Adrenal gland (tissue), 19 donors: ENCODE measurements at places on chromosomes 4 and X. TPM values are rescaled to one million over a fixed set of nuclear protein-coding genes. Genes with fewer than 3 reads are reported as not detected.
A peak's percentile ranks its signal among the peaks of the same experiment; 100 is the strongest.

DNA sequence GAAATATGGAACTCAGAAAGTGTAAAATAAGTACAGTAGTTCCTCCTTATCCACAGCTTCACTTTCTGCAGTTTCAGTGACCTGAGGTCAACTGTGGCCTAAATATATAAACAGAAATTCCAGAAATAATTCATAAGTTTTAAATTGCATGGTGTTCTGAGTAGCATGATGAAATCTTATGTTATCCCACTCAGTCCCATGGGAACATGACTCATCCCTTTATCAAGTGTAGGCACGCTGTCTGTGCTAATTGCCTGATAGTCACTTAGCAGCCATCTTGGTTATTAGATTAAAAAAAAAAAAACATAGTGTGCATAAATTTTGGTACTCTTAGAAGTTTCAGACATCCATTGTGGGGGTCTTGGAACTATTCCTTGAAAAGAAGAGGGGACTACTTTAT, 983.4 kb upstream of the ADGRL3 start:
- no peak overlapping the region for H3K4me3 ChIP-seq
- H3K36me3 ChIP-seq = no peaks in the 10 kb centered on the region
- DNase-seq = no peak
- no peaks in the 10 kb centered on the region for H3K4me1 ChIP-seq
- H3K27me3 ChIP-seq = no peaks in the 10 kb centered on the region

GRCh38 chr4:82561786-82562563, at the start of gene TMEM150C:
Gene TMEM150C (minus strand): TSS chr4:82561988. CDS start chr4:82504657, 57,331 bp downstream.
- peak; percentile 48 for DNase-seq
- H3K27ac ChIP-seq = peak within 1 kb of the TSS; percentile 76
- H3K27me3 ChIP-seq = no peaks in the 10 kb centered on the region
- no peaks in the 10 kb centered on the region for H3K36me3 ChIP-seq

DNA sequence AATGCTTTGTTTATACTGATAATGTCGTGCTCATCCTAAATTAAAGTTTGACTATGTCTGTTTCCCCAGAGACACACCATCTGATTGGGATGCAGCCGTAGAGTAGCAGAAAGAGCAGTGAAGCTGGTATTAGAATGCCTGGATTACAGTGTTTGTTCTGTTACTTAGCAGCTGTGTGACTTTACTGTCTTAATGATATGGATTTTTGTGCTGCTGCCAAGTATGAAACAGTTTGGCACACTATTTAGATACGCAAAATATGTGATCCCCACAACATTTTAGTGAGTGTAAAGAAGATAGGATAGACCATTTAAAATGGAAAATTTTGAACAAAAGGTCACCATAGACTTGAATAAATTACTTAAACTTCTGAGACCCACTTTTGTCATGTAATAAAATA, 1.2 kb upstream of the CHIC1 start:
- no peaks in the 10 kb centered on the region for H3K27me3 ChIP-seq
- H3K4me3 ChIP-seq = no peak overlapping the region
- no peak overlapping the region for H3K27ac ChIP-seq
- H3K4me1 ChIP-seq = no peaks in the 10 kb centered on the region
- no peak for DNase-seq
- H3K36me3 ChIP-seq = no peaks in the 10 kb centered on the region

- DNase-seq = peak; percentile 82
- no peaks in the 10 kb centered on the region for H3K27me3 ChIP-seq
- H3K4me3 ChIP-seq = peak overlapping the region; percentile 74
These were observed 1.8 kb downstream of the SEPTIN6 start for GRCh38 chrX:119690921-119691716.

DNA sequence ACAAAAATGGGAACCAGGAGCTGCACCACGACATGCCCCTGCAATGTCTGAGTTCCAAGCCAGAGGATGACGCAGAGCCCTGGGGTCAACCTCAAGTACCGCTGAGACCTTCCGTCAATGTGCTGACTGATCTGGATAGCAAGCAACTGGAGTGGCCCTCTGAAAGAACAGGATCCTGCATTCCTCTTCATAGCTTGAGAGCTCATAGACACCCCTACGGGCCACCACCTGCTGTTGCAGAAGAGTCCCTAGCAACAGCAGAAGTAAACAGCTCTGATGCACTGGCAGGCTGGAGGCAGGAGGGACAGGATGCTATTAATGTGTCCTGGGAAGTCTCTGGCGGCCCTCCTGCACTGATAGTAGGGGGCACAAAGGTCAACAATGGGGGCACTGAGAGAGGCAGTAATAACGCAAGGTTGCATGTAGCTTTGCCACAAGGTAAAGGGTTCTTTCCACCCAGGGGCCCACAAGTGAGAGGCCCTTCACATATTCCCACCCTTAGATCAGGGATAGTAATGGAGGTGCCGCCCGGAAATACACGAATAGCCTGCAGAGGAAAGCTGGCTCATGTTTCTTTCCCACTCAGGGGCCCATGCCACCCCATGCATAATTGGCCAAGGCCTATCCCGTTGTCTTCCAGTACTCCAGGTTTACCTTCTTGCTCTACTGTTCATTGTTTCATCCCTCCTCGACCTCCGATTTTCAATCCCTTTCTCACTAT, 1.3 kb downstream of the PRR32 start:
- H3K4me1 ChIP-seq = no peaks in the 10 kb centered on the region
- H3K4me3 ChIP-seq = no peak overlapping the region
- H3K36me3 ChIP-seq = no peaks in the 10 kb centered on the region
- H3K27ac ChIP-seq = no peak overlapping the region

DNA sequence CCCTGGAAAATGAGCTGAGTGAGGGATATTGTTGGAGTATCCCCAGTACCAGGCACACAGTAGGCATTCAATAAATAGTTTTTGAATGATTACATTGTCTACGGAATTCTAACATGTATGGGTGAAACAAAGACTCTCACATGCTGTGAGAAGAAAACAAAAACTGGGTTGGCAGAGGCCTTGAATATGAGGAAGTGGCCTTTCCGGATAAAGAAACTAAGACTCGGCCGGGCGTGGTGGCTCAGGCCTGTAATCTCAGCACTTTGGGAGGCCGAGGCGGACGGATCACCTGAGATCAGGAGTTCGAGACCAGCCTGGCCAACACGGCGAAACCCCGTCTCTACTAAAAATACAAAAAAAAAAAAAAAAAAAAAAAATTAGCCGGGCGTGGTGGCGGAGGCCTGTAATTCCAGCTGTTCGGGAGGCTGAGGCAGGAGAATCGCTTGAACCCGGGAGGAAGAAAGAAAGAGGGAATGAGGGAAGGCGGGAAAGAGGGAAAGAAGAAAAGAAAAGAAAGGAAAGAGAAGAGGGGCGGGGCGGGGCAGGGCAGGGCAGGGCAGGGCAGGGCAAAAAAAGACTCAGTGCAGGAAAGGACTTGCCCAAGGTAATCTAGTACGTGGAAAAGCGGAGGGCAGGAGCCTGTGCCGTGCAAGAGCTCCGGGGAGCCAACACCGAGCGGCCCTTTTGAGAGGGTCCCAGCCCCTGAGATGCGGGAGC, 689 bp upstream of the TMA16 start:
- H3K27ac ChIP-seq = peak overlapping the region; percentile 70
- H3K27me3 ChIP-seq = no peaks in the 10 kb centered on the region

- no peak for DNase-seq
- H3K36me3 ChIP-seq = no peaks in the 10 kb centered on the region
- H3K27ac ChIP-seq = no peak within 1 kb of the TSS
- H3K27me3 ChIP-seq = no peaks in the 10 kb centered on the region
- no peak within 1 kb of the TSS for H3K4me3 ChIP-seq
- H3K4me1 ChIP-seq = no peaks in the 10 kb centered on the region
These were observed at the start of gene UGT2B11 for GRCh38 chr4:69214716-69215115. Gene UGT2B11 (minus strand): TSS chr4:69214748. CDS start chr4:69214722, 26 bp downstream.

DNA sequence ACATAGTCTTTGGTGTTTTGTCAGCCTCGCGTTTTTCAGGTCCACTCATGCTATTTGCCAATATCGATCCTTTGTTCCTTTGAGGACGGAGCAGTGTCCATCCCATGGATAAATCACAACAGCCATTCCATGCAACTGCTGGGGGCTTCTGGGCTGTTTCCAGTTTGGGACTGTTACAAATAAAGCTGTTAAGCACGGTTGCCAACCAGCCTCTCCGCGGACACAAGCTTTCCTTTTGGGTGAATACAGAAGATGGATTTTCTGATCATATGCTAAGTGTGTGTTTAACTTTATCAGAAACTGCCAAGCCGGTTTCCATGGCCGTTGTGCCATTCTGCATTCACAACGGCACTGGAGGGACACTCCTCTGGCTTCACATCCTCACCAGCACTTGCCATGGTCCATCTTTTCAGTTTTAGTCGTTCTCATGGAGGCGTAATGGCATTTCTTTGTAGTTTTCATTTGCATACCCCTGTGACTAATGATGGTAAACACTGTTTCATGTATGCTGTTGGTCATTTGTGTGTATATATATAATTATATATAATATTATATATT, 67.8 kb downstream of the ABLIM2 start:
- H3K36me3 ChIP-seq = no peaks in the 10 kb centered on the region
- no peak overlapping the region for H3K4me3 ChIP-seq
- no peak for DNase-seq
- no peak overlapping the region for H3K27ac ChIP-seq

- H3K36me3 ChIP-seq = no peaks in the 10 kb centered on the region
- H3K4me3 ChIP-seq = no peak overlapping the region
- H3K27ac ChIP-seq = peak overlapping the region; percentile 91
- H3K4me1 ChIP-seq = peaks cover 55% of the 10 kb centered on the region
- no peaks in the 10 kb centered on the region for H3K27me3 ChIP-seq
- DNase-seq = peak; percentile 78
These were observed 3.1 kb downstream of the ZNF827 start for GRCh38 chr4:145935253-145936141.

DNA sequence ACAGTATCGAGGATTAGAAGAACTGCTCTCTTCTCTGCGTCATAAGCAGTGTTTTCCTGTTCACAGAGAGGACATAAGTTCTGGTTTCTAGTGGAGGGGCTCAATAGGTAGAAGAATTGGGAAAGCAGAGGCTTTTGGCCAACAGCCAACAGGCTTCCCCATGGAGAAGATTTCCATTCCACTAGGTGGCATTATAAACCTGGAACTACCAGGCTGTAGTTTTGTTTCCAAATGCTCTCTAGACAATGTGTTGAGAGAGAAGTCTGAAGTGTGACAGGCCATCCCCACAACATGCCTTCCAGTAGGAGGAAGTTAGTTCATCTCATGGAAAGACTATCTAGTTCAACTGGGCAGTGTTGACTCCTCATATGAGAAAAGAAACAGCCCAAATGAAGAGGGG, 63.8 kb upstream of the ANXA10 start:
- peak; percentile 14 for DNase-seq
- no peaks in the 10 kb centered on the region for H3K4me1 ChIP-seq

GRCh38 chr4:2860391-2861348, 17.0 kb downstream of the ADD1 start:
- no peaks in the 10 kb centered on the region for H3K36me3 ChIP-seq
- peak; percentile 65 for DNase-seq
- peaks cover 66% of the 10 kb centered on the region for H3K4me1 ChIP-seq

Gene GAGE1
- not detected for total RNA-seq

Gene PRKG2
- not detected for total RNA-seq

Gene XPNPEP2
- total RNA-seq = 1.4 TPM

Gene KLHL15
- total RNA-seq = 75.3 TPM

Gene COQ2
- total RNA-seq = 35.0 TPM

Gene BRS3
- not detected for total RNA-seq

Gene AREG
- total RNA-seq = not detected
